HCT116 (cell line): ENCODE measurements at places on chromosomes 11 and 22.

GRCh38 chr11:45161252-45162063, 15.0 kb downstream of the PRDM11 start:
- DNase-seq: no peak

GRCh38 chr22:49995361-49996118, 17.0 kb downstream of the IL17REL start:
- no peak for DNase-seq

- peak; percentile 46 for DNase-seq
Measured at GRCh38 chr11:124415356-124415923, 9.2 kb downstream of the OR8B4 start.

GRCh38 chr11:122836916-122837315, 1.4 kb upstream of the CRTAM start:
- DNase-seq: no peak

DNA sequence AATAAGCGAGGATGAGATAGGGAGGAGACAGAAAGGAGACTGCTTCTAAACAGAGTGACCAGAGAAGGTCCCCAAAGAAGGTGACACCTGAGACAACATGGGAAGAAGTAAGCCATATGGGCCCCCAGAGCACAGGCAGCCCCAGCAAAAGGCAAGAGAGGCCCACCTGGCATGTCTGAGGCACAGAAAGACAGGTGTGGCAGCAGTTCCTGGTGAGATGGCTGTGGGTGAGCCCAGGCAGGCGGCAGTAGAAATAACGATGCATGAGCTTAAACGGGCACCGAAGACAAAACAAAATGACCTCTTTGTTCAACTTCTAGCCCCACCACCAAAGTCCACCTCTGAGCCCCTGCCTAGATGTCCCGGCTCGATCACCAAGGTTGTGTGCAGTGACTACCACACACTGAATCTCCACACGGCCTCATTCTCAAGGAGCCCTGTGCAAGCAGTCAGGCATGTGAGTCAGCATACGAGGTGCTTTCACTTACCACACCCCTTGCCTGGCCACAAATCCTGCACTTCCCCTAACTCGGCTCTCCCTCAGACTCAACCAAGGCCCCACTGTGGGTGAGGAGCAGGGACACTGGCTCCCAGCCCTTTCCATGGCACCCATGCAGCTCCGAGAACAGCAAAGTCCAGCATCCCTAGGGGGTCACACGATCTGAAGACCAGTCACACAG, 77.6 kb downstream of the PACSIN2 start:
- peak; percentile 56 for DNase-seq

DNA sequence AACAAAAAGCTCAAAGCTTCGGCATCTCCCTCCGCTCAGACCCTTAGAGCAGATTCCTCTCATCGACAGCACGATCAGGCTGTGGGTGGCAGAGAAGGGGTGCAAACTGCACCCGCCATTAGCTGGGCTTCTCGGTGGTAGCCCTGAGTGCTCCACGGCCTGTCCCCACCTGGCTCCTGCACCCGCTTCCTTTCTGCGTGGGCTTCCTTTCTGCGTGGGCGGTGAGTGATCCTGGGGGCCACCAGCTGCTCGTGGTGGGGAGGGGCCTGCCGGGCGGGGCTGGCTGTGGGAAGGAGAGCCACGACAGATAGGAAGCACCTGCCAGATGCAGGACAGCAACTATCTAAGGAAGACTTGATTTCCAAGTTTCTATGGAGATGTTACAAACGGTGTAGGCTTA, 55.0 kb downstream of the BRD1 start:
- no peak for DNase-seq

GRCh38 chr11:27246925-27247324, 116.1 kb downstream of the CCDC34 start:
- no peak for DNase-seq
